Activated CD4-positive, alpha-beta T cell treated with anti-CD3 and anti-CD28 coated beads for 4 hours (primary cell): ENCODE measurements at places on chromosomes 7 and 10.

DNA sequence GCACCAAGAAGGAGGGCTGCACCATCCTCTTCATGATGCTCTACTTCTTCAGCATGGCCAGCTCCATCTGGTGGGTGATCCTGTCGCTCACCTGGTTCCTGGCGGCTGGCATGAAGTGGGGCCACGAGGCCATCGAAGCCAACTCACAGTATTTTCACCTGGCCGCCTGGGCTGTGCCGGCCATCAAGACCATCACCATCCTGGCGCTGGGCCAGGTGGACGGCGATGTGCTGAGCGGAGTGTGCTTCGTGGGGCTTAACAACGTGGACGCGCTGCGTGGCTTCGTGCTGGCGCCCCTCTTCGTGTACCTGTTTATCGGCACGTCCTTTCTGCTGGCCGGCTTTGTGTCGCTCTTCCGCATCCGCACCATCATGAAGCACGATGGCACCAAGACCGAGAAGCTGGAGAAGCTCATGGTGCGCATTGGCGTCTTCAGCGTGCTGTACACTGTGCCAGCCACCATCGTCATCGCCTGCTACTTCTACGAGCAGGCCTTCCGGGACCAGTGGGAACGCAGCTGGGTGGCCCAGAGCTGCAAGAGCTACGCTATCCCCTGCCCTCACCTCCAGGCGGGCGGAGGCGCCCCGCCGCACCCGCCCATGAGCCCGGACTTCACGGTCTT lies 1.9 kb downstream of the FZD1 start:
- DNase-seq: no peak

- no peak for DNase-seq
Observed at GRCh38 chr7:103025341-103025740, 49.3 kb downstream of the FBXL13 start.

DNA sequence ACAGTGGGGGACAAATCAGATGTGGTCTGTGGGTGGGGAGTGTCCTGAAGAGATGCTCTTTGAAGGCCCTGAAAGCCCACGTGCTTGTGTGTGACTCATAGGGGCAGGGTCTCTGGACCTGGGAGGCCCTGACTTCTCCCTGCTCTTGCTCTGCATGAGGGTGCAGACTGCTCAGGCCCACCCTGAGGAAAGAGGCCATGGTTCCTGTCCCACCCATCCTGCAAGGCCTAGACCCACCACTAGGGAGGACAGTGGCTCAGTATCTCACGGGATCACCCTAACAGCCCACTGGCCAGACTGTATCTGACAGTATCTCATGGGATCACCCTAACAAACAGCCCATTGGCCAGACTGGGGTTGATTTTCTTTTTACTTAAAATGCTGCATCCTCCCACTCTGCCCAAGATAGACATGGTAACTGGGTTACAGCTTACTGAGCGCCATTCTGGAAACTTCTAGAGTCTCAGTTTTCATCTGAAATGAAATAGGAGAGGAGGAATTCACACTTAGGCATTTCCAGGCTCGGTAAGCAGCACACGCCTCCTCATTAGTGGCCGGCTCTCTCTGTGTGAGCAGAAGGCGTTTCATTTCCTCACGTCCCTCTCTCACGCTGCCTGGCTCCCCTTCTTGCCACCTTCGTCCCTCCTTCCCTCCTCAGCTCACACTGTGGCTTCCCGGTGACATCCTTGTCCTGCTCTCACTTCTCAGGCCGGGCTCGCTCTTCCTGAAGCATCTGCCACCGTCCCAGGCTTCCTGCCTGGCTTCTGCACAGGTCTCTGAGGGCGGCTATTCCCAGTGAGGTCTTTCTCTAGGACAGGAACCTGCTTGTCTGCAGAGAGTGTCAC lies 242.6 kb downstream of the GLRX3 start:
- no peak for DNase-seq

DNA sequence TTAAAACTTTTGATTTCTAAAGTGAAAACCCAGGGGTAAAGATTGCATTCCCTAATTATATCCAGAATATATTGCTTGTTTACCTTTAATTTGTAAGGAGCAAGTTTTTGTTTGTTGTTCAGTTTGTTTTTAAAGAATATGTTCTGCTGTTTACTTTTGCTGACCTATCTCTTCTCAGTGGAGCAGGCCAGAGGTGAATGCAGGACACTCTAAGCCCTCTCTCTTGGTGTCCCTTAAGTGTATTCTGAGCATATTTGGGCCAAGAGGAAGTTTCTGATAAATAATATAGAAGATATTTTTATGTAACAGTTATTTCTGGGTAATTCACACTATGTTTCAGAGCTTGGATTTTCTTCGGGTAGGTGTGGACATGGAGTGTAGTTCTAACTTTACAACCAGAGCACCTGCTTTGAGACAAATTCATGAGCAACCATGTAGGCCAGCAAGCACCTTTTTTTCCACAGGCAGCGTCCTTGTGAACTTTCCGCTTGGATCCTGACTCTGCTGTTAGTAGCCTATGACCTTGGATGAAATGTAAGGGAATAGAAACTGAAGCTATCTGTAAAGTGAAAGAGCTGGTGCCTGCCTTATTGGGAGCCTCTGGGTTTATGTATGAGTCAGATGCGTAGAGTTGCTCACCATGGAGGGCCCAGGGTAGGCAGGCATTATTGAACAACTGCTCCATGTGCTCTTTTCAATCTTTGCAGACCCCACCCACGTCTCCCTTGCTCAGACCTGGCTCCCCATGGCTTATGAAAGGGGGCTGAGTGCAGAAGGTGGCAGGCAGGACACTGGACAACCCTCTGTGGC lies 16.1 kb downstream of the OGDH start:
- DNase-seq: peak; percentile 52

GRCh38 chr10:89683883-89684282 lies 17.5 kb upstream of the KIF20B start:
- no peak for DNase-seq

- DNase-seq: no peak
Observed at GRCh38 chr10:74882831-74883230, 56.4 kb downstream of the KAT6B start.

DNA sequence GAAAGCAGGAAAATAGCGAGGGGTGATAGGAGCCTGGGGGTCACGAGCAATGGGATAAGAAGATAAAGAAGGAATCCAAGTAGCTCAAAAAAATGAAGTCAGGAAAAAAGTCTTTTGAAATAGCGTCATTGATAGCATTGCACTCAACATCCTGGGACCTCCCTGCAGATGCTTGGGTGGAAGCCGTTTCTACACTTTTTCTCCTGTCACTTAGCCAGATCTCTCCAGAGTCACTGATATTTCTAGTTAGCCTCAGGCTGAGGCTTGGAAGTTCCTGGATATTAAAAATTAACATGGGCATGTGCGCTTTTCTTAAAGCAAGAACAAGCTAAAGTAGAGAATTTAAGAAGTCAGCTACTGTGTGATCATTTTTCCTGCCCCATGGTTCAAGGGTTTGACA lies 39.5 kb upstream of the CHST15 start:
- no peak for DNase-seq

DNA sequence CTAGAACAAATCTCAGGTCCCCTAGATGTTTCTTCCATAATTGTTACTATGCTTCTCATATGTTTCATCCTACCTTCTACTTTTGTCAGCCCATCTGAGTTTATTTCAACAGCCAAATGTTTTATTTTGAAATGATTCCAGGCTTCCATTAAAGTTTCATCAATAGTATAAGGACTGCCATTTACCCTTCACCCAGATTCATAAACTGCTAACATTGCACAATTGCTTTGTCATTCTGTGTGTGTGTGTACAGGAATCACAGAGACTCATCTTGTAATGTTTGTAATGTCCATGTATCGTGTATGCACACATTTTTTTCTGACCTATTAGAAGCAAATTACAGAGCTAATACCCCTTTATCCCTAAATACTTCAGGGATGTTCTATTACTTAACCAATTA lies 25.5 kb downstream of the MMRN2 start:
- DNase-seq: no peak

DNA sequence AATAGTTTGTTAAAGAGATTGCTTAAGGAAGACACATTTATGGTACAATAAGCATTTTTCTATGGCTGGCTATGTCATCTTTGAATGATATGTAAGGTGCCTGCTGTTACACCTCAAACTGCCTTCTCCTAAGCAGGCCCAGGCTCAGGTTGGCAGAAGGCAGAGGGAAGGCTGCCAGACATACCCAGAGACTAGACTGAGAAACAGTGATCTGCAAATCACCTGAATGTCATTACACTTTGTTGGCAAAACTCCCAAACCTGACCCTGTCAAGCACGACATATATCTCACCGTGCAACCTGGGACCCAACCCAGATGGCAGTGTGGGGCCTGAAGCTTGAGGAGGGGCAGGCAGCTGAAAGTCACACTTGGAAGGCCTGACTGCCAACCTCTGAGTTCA lies 136.6 kb upstream of the TARP start:
- DNase-seq: no peak

GRCh38 chr7:157429001-157429679 lies 92.3 kb downstream of the DNAJB6 start:
- DNase-seq: no peak

DNA sequence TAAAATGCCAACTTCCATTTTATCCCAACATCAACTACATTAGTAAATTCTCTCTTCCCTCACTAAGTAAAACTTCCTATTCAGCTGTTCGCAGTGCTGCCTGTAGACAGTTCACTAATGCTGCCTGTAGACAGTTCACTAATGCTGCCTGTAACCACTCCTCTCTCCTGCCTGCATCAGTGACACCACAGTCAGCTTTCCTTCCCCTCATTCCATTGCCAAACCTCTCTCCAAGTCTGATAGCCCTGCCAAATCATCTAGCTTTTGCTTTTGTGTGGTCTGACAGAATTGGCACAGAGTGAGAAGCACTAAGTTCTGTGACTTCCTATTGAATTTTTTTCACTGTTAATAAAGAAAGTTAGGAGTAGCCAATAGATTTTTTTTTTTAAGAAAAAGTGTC lies 43.0 kb upstream of the MACC1 start:
- no peak for DNase-seq

DNA sequence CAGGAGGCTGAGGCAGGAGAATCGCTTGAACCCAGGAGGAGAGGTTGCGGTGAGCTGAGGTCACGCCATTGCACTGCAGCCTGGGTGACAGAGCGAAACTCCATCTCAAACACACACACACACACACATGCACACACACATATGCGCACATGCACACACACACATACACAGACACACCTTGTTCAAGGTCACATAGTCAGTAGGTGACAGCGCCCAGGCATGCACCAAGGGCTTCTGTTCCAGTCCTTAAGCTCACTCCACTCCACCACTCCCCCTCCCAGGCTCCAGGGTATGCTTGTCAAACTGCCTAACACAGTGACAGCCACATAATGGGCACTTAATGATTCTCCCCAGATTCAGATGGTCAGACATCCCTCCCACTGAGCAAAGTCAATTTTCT lies 37.0 kb downstream of the KCNMA1 start:
- DNase-seq: no peak

DNA sequence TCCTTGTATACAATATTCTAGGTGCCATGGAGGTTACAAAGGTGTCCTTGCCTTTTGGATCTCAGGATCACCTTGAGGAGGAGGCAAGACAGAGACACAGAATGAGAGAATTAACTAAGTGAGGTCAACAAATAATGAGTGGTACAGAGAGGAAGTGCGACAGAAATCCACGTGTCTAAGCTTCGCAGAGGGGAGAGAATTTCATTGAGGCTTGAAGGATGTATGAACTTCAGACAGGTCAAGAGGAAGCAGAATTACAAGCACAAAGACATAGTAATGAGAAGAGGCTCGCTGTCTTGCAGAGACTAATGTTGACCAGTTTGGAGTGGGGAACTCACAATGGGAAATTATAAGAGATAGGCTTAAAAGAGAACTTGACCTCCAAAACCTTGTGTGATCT lies 308.7 kb downstream of the FRMD4A start:
- no peak for DNase-seq

DNA sequence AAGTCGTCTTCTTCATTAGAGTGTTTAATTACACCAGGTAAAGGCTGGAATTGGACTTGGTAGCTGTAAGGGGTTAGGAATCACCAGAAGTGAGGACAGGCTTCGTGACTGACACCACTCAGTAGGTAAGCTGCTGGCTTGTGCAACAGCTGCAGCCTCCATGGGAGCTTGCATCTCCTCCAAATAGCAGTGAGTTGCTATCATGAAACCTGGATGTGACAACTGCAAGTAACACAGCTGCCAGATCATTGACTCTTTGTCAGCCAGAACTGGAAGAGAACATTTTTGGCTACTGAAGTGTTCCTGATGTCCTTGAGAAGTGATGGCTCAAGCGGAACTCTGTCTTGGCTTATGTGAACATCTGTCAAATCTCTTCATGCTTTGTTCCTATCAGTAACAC lies 64.1 kb upstream of the MSRB2 start:
- no peak for DNase-seq

DNA sequence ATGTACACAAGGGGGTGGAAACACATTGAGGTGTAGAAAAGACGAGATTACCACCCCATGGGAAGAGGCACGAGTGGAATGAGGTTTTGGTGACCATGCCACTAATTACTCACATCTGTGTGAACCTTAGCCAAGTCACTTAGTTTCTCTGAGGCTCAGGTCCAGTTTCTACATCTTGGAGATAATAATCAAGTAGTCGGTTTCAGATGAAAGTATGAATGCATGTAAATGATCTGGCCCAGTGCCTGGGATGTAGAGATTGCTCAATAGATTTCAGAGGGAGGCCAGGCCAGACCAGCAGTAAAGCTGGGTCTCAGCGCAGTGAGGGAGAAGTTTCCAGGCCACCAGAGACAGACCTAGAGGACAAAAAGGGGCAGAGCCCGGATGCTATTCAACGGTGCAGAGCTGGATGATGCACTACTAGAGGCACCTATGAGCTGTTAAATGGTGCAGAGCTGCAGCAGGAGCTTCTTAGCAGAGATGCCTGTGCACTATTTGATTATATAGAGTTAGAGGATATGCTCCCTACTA lies 725.1 kb downstream of the GRID1 start:
- DNase-seq: no peak

DNA sequence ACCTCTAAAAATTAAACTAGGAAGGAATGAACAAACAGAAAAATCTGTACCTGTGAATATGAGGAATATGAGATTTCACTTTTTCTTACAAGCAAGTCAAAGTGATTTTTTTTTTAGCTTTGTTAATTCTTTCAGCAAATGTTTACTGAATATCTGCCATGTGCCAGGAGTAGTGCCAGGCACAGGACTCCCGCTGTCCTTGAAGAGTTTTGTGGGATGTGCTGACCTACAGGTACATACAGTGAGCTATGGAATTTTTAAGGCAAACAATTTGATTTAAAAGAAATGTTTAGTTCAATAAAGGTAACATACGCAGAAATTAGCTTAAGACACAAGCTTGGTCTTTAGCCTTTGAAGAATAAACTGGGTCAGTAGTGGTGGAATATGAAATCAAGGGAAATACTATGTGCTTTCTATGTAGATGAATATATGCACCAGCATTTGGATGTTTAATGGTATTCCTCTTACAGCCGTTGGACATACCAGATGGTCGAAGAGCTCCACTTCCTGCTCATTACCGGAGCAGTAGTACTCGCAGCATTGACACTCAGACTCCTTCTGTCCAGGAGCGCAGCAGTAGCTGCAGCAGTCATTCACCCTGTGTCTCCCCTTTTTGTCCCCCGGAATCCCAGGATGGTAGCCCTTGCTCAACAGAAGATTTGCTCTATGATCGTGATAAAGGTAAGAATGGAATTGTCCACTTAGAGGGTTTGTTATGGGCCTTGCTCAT lies 102.0 kb downstream of the GLCCI1 start:
- DNase-seq: no peak
